ENCODE measurements at places on chromosomes 13 and 19. TPM values are rescaled to one million over a fixed set of nuclear protein-coding genes. Genes with fewer than 3 reads are reported as not detected.

- H3K4me3 ChIP-seq: no peak overlapping the region
- DNase-seq: no peak
- no peaks in the 10 kb centered on the region for H3K4me1 ChIP-seq
- H3K27me3 ChIP-seq: no peaks in the 10 kb centered on the region
These were observed 2.7 kb downstream of the ACTMAP start for GRCh38 chr19:40747536-40747935.

DNA sequence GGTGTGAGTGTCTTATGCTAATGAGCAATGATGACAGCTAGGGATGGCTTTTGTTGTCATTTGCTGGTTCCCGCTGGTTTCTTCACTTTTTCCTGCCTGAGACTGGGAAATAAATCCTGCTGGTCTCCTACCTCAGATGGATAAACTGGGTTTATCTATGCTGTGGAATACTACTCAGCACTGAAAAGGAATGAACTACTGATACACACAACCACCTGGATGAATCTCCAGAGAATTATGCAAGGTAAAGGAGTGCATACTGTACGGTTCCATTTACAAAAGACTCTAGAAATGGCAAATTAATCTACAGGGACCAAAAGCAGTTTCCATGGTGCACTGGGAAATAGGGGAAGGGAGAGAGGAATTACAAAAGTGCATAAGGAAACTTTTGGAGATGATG is 41.2 kb upstream of the UBE2L5 start:
- H3K27me3 ChIP-seq: no peaks in the 10 kb centered on the region
- H3K27ac ChIP-seq: no peak overlapping the region
- DNase-seq: no peak
- H3K36me3 ChIP-seq: no peaks in the 10 kb centered on the region
- H3K4me1 ChIP-seq: peaks cover 2% of the 10 kb centered on the region

DNA sequence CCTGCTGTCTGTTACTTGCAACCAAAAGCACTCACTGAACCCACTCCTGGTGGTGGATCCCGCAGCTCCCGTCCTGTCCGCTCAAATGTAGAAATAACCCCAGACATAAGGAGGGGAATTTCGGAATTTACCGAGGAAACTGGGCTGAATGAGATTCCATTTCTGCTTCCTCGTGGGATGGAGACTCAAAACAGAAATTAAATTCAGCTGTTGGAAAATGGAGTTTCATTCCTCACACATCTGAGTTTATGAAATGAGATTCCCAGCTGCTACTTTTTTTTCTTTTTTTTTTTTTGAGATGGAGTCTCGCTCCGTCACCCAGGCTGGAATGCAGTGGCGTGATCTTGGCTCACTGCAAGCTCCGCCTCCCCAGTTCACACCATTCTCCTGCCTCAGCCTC is 44.3 kb downstream of the COLGALT1 start:
- no peak overlapping the region for H3K4me3 ChIP-seq
- H3K4me1 ChIP-seq: peaks cover 5% of the 10 kb centered on the region
- no peaks in the 10 kb centered on the region for H3K36me3 ChIP-seq

- H3K4me1 ChIP-seq: no peaks in the 10 kb centered on the region
- no peak for DNase-seq
- no peaks in the 10 kb centered on the region for H3K36me3 ChIP-seq
- H3K4me3 ChIP-seq: no peak overlapping the region
- no peaks in the 10 kb centered on the region for H3K27me3 ChIP-seq
These were observed 350.9 kb downstream of the SPRY2 start for GRCh38 chr13:79990048-79990447.

DNA sequence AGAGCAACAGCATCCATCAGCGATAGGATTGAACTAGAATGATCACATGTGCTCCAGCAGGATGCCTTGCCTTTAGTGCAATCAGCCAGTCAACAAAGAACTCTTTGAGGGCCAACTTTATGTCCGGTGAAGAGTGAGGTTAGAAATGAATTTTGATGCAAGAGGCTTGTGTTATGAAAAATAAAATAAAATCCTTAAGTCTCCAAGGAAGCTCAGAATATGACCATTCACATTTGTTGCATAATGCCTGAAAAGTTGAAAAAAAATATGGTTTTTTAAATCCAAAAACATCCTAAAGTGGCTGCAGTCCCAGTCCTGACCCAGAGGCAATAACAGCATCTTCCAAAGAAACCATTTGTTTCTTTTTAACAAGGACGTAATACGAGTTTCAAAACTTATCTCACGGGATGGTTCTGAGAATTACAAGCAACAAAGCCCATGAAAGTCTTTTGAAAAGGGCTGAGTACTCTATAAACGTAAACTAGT is 61.3 kb downstream of the DCLK1 start:
- H3K27me3 ChIP-seq: no peaks in the 10 kb centered on the region
- no peak for DNase-seq
- no peaks in the 10 kb centered on the region for H3K36me3 ChIP-seq

DNA sequence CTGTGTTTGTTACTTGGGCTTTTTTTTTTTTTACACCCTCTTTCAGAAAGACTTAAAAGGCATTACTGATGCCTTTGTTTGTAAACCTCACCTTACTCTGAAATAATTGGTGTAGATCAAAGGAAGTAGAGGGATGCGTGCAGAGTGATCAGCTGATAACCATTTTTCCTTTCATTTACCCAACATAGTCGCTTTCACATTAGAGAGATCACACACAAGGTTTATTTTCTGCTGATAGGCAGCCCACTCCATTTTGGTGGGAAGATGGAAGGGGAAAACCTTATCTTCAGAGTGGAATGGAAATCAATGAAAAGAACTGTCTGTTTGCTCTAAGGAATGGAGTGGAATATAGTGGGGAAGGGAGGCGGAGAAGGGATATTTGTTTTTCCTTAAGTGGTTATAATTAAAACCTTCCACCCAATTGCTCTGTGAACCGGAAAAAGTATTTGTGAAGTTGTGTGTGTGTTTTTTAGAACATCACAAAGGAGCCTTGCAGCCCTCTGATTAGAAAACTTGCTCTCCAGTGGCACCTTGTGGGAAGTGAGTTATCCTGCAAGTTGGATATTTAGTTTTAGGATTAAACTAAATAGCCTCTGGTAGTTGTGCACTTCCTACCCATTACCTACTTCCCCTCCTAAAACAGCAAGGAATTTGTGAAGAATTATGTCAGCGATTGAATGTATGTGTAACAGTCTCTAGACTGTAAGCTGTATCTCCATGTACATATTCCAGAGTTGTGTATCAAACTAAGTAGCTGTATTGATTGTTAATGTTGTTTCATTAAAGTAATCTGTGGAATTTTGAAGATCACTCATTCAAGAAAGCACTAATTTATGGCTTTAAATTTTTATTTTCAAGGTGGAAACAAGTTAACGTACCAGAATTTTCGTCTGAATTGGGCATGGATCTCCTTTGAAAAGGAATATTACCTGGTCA is 76.8 kb downstream of the FREM2 start:
- DNase-seq: no peak
- H3K36me3 ChIP-seq: no peaks in the 10 kb centered on the region
- H3K4me3 ChIP-seq: no peak overlapping the region
- no peaks in the 10 kb centered on the region for H3K4me1 ChIP-seq
- no peaks in the 10 kb centered on the region for H3K27me3 ChIP-seq
- 0 out of 2 replicates have a peak overlapping the region, but pooled peaks have one; percentile 39 for H3K27ac ChIP-seq

DNA sequence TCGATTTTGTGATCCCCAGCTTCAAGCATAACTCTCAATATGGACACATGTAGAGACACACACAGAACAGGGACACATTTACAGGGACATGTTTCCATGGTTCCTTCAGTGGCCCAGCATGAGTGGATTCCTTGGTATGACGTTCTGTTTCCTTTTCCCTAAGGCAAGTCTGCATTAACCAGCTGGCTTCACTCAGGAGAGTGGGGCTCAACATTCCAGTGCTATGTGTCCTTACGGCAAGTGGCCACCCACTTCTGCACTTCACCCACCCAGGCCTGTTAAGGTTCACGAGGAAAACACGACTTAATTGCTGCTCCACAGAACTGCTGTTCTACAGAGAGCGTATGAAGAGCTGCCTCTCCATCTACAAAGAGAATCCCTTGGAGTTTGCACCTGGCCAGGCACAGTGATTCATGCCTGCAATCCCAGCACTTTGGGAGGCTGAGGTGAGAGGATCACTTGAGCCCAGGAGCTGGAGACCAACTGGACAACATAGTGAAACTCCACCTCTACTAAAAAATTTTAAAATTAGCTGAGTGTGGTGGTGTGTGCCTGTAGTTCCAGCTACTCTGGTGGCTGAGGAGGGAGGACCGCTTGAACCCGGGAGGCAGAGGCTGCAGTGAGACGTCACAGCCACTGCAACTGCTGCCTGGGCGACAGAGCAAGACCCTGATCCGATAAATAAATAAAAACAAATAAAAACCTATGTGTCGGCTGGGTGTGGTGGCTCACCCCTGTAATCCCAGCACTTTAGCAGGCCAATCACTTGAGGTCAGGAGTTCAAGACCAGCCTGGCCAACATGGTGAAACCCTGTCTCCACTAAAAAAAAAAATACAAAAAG is 32.5 kb downstream of the BRD4 start:
- no peaks in the 10 kb centered on the region for H3K27me3 ChIP-seq
- no peak overlapping the region for H3K27ac ChIP-seq
- no peak overlapping the region for H3K4me3 ChIP-seq
- H3K36me3 ChIP-seq: 0 out of 2 replicates have a peak, but pooled peaks cover 4% of the 10 kb centered on the region

GRCh38 chr13:83153848-83154247 is 728.4 kb downstream of the SLITRK1 start:
- H3K36me3 ChIP-seq: no peaks in the 10 kb centered on the region
- H3K27me3 ChIP-seq: no peaks in the 10 kb centered on the region
- H3K4me3 ChIP-seq: no peak overlapping the region

DNA sequence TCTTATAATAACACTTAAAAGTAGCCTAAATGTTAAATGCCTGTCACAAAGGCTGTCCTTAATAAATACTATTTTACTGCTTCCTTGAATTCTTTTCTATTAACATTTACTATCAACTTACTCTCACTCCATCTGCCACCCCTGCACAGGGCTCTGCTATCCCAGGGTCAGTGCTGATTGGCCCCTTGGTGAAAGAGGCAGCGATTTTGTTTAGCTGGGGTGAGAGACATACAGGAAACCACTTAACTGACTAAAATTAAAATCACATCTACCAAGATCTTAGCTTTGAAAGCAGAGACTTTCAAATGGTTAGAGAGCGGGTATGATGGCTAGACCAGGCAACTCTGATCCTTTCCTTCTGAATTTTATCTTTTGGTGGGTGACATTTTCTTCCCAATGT is 149.9 kb upstream of the HTR2A start:
- H3K4me3 ChIP-seq: no peak overlapping the region
- no peaks in the 10 kb centered on the region for H3K4me1 ChIP-seq

GRCh38 chr13:32647926-32648325 is 61.7 kb downstream of the PDS5B start:
- H3K4me3 ChIP-seq: no peak overlapping the region
- H3K36me3 ChIP-seq: no peaks in the 10 kb centered on the region
- H3K27ac ChIP-seq: no peak overlapping the region

DNA sequence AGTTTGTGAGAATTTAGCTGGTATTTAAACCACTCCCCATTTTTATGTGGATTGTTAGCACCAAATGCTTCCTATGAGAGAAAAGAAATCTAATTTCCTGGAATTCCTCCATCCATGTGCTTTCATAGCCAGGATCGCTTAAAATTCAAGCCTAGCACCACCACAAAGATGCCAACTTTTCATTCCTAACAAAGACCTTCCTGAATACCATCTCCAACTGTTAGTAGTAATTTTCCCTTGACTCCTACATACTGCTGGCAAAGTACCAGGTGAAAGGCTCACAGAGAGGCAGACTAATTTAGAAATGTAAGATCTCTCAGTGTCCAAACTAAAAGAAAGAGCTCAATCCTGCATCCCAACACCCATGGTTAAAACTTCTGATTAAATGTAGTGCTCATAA is 386.3 kb downstream of the KCTD12 start:
- H3K4me1 ChIP-seq: no peaks in the 10 kb centered on the region
- DNase-seq: no peak
- H3K27me3 ChIP-seq: no peaks in the 10 kb centered on the region
- H3K4me3 ChIP-seq: no peak overlapping the region
- no peaks in the 10 kb centered on the region for H3K36me3 ChIP-seq

- no peaks in the 10 kb centered on the region for H3K27me3 ChIP-seq
- peaks cover 2% of the 10 kb centered on the region for H3K4me1 ChIP-seq
- H3K27ac ChIP-seq: no peak overlapping the region
- DNase-seq: no peak
These were observed 1.5 kb upstream of the DAND5 start for GRCh38 chr19:12967907-12968306.

GRCh38 chr19:48687776-48688175 is 8.0 kb upstream of the FUT2 start:
- no peak overlapping the region for H3K27ac ChIP-seq
- no peaks in the 10 kb centered on the region for H3K27me3 ChIP-seq
- DNase-seq: no peak
- H3K36me3 ChIP-seq: no peaks in the 10 kb centered on the region
- no peak overlapping the region for H3K4me3 ChIP-seq

GRCh38 chr13:111668451-111668850 is 348.0 kb downstream of the TEX29 start:
- DNase-seq: no peak
- H3K27ac ChIP-seq: no peak overlapping the region
- no peak overlapping the region for H3K4me3 ChIP-seq
- H3K36me3 ChIP-seq: no peaks in the 10 kb centered on the region
- no peaks in the 10 kb centered on the region for H3K27me3 ChIP-seq

DNA sequence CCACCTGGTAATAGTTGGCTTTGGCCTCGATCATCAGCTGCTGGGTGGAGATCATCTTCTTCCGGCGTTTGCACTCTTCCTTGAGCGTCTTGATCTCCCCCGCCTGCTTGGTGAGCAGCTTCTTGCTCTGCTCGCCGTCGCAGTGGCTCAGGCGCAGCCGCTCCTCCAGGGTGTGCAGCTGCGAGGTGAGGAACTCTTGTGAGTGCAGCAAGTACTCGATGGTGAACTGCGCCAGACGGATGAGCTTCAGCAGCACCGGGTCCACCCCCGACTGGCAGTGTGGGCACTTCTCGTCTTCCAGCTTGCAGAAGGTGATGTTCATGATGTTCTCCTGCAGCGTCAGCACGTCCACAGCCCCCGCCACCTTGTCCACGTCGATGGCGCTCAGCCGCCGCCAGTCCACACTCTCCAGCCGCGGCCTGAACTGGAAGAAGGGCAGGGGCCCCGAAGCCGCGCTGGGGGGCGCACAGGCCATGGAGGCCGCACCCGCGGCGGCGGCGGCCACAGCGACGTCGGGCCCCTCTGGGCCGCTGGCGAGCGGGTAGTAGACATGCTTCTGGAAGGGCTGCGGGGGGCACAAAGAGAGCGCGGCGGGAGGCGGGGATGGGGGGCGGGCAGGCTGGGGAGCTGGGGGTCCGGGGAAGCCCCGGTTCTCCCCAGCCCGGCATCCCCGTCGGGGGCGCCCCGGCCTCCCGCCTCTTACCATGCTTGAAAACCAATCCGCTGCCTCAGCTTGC is 3.0 kb downstream of the DZIP1 start:
- H3K36me3 ChIP-seq: peaks cover 15% of the 10 kb centered on the region
- no peak overlapping the region for H3K27ac ChIP-seq
- H3K27me3 ChIP-seq: no peaks in the 10 kb centered on the region
- DNase-seq: no peak

GRCh38 chr19:6066661-6067646 is 43.3 kb downstream of the RFX2 start:
- peak overlapping the region; percentile 80 for H3K27ac ChIP-seq
- H3K36me3 ChIP-seq: no peaks in the 10 kb centered on the region

The IGFL4 gene
- 0.11 TPM for total RNA-seq

The KIR2DL1 gene
- not detected for total RNA-seq

The LILRB5 gene
- not detected for total RNA-seq

The LGALS4 gene
- 0.54 TPM for total RNA-seq

The TPTE2 gene
- not detected for total RNA-seq

Data from H1 (cell line).